AML-193 (cell line): ENCODE measurements at places on chromosomes 2 and 18.

DNA sequence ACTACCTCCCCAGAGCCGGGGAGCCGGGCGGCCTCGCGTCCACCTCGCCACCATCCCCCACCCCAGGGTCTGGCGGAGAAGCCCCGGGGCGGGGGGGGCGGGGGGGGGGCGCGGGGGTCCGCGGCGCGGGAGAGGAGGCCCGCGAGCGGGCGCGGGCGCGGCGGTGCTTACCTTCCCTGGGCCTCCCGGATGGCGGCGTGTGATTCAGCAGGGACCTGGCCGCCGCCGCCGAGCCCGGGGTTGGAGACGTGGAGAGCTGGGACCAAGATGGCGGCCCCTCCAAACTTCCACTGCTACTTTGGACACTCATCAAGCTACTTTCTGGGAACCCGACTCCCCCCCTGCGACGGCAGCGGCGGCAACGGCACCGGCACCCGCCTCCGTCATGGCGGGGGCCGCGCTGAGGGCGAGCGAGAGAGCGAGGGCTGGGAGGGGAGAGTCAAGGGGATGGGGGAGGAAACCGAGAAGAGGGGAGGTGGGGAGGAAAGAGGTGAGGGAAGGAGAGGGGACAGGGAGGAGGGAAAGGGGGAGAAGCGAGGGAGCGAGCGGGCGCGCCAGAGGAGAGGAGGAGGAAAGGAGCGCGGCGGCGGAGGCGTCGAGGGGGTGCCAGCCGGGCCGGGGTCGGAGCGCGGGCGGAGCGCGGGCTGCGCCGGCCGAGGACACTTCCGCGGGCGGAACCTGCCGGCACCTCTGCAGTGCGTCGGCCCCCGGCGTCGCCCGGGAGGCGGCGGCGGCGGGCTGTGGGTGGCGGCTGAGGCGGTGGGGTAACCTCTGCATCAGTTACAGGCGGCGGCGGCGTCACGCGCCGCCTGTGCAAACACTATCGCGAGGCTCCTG is at the start of gene TLK1:
Gene TLK1, minus strand, starts transcription at position 775 of the 837 bp plus-strand sequence. Its CDS starts 465 bp downstream, at position 310.
- peak; percentile 30 for DNase-seq

- DNase-seq: no peak
Observed at GRCh38 chr2:167608487-167608886, 638.9 kb downstream of the STK39 start.

DNA sequence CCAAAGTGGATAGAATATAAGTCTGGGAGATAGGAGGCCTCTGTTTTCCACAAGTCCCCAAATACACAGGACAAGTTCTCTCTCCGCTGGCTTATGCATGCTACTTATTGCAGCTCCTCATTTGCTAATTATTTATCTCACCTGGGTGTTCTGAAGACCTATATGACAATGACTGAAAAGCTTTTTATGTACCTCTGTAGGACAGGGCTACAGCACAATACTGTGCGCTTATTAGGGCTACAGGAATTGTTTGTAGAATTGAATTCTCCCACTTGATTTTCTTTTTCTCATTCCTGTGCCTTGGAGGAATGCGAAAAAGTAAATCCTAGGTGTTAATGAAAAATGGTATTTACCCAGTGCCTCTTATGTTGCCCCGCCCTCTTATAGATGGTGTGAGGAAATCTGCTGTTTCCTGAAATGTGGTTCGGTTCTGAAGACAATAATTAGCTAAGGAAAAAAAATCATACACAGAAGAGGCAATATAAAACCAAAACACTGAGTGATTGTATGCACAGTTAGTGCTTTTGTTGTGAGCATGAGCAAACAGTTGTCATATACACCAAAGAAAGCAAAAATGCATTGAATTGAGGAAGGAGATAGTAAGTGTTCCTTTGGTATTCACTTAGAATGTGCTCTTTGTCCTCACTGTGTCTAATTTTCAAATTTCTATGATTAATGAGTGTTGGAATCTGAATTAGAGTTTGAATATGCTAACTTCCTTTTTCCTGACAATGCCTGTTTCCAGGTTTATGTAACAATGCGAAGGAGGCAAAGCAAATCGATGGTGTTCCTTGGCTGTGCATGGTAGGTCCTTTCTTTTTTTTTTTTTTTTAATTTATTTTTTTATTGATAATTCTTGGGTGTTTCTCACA is 78.7 kb upstream of the PNPT1 start:
- no peak for DNase-seq

DNA sequence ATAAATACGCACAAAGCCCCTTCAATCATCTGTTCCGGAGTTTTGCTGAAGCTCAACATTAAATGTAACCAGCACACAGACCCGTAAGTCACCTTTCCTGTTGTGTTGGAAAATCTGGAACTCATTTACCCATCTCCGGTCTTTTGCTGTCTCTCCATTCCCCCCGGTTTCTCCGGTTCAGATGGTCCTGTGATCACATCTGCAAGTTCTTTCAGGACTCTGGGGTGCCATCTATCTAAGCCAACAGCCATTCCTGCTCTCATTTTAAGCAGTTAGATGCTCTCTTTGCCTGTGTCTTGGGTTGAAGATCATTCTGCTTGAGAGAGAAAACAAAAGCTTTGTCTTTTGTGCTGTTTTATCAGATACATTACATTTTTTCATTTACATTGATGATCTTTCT is 91.7 kb upstream of the TGIF1 start:
- no peak for DNase-seq

- DNase-seq: no peak
Observed at GRCh38 chr2:32422133-32422532, 65.3 kb downstream of the BIRC6 start.

DNA sequence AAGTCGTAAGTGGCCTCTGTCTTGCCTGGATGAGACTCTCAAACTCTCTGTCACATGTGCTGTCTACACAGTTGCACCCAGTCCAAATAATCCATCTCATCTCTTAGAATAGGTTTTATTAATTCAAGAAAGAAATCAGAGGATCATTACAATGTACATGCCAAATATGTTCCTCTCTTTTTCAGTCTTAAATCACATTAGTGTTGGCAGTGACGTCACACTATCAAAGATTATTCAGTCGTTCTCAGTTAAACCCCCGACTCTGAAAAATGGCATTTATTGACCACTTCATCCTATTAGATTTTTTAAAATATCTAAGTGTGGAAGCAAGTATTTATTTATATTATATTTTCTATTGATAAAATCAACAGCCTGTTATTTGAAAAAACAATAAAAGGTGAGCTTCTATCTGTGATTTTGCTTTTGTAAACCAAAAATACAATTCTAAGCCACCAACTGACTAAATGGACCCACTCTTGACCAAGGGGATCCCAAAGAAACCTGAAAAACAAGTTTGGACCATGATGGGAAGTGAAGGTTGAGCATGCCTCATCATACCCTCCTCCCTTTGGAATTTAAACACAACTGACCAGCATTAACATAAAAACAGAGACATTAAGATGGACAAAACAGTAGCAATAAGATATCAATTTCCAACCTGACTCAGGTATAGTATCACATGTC is 1894.4 kb upstream of the LRRTM1 start:
- no peak for DNase-seq

GRCh38 chr2:45823723-45824206 is 172.3 kb downstream of the PRKCE start:
- no peak for DNase-seq

- no peak for DNase-seq
Observed at GRCh38 chr2:4357121-4357520, 653.7 kb downstream of the DCDC2C start.

DNA sequence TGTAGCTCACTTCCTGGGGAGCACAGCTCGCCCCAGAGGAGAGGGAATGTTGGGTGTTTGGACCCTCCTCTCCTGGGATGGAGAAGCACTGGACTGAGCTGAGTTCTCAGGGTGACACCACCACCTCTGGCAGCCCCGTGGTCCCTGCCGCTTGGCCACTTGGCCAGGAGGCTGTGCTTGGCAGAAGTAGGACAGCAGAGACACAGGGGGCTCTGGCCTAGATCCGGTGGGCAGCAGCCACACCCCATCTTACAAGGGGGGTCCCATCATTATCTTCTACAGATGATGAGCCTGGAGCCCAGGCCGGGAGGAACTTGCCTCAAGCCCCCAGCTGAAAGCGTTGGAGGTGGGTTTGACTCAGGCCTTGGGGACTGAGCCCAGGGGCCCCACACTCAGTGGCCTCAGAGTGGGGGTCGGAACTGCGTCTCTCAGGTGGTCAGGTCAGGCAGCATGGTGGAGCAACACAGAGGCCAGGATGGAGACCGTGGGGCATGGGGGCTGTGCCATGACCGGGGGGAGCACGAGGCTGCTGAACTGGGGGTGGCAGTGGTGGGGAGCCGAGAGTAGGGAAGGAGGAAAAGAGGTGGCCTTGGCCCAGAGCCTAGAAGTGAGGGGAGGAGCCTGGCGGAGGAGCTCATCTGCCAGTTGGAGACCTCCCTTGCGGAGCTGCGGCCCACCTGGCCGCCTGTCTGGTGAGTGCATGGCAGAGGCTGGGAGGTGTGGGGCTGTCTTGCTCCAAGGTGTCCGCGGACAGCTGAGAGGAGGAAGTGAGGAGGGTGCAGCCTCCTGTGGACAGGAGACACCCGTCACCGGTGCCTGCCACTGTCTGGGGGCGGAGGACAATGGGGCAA is 63.6 kb upstream of the HDAC4 start:
- no peak for DNase-seq

GRCh38 chr2:169237286-169237685 is 125.0 kb downstream of the LRP2 start:
- DNase-seq: no peak

- DNase-seq: no peak
Observed at GRCh38 chr2:86485103-86485502, 43.9 kb downstream of the KDM3A start.

DNA sequence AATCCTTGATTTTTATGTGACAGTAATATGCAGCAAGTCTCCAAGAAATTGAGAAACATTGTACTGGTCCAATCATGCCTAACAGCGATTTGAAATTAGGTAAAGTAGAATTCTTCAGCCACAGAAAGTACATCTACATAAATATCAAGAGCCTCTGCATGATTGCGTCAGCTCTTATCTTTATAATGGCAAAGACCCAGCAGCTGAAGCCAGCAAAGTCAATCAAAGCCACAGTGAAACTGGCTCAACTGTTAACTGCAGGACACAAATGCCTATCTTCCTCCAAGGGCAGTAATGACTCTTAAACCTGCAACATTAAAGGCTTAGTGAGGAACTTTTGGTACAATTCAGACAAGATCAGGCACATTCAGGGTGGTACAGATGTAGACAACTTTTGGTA is 102.5 kb downstream of the BARD1 start:
- DNase-seq: no peak

GRCh38 chr18:32300914-32301313 is 111.1 kb downstream of the MEP1B start:
- no peak for DNase-seq

DNA sequence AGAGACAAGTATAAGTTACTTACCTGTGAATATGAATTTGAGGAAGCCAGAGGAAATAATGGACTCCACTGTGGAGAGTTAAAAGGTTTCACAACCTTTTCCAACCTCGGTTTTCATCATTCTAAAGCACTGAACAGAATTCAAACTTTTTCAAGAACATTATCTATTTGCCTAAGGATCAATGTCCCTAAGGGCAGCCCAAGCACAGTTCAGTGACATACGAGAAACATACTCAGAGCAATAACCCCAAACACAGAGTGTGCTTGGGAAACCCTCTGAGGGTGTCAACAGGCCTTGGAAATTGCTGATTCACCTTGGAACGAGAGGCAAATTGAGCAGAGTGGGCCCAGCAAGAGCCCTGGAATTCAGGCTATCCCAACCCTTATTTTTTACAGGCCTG is at the start of gene ABCB11:
Gene ABCB11, minus strand, starts transcription at position 123 of the 400 bp plus-strand sequence. CDS start 13,199 bp downstream, outside the sequence.
- DNase-seq: no peak

GRCh38 chr2:67286981-67287759 is 110.0 kb upstream of the ETAA1 start:
- DNase-seq: no peak

- no peak for DNase-seq
Observed at GRCh38 chr18:47997338-47997780, 66.9 kb upstream of the SMAD2 start.
